ENCODE measurements at places on chromosomes 3 and 15. TPM values are rescaled to one million over a fixed set of nuclear protein-coding genes. Genes with fewer than 3 reads are reported as not detected.

PLIN1 gene
- under 0.01 TPM for total RNA-seq

REC114 gene
- not detected for total RNA-seq

RLBP1 gene
- total RNA-seq: not detected

LINGO1 gene
- total RNA-seq: not detected

CMTM7 gene
- total RNA-seq: 17.0 TPM

PLSCR2 gene
- total RNA-seq: not detected

UROC1 gene
- total RNA-seq: not detected

HTR3E gene
- total RNA-seq: not detected

SI gene
- total RNA-seq: not detected
